CD4-positive, alpha-beta T cell treated with Interleukin-1 beta for 1 hour (primary cell): ENCODE measurements at places on chromosomes 13 and 19.

- no peak for DNase-seq
Observed at GRCh38 chr19:3513229-3514140, 7.4 kb downstream of the FZR1 start.

DNA sequence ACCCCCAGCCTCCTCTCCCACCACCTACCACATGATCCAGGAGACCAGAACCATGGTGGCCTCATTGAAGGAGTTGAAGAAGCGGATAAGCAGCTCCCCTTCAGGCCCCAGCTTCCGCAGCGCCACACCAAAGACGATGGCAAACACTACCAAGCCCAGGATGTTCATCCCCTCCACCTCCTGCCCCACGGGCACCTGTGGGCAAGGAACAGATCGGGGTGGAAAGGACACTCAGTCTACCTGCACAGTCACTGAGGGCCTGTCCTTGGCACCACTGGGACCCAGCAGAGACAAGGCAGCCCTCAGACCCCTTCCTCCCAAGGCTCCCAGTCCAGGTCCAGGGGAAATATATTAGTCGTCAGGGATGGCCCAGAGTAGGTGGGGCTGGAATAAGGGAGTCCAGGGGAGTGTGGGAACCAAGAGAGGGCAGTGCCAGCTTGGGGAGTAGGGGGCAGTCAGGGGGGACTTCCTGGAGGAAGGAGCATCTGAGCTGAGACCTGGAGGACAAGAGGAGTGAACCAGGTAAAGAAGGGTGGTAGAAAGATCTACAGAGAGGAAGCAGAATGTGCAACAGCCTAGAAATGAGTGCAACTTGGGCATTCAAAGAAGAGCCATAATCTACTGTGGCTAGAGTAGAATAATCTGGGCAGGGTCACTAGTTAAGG is 5.9 kb downstream of the SLC1A5 start:
- no peak for DNase-seq

DNA sequence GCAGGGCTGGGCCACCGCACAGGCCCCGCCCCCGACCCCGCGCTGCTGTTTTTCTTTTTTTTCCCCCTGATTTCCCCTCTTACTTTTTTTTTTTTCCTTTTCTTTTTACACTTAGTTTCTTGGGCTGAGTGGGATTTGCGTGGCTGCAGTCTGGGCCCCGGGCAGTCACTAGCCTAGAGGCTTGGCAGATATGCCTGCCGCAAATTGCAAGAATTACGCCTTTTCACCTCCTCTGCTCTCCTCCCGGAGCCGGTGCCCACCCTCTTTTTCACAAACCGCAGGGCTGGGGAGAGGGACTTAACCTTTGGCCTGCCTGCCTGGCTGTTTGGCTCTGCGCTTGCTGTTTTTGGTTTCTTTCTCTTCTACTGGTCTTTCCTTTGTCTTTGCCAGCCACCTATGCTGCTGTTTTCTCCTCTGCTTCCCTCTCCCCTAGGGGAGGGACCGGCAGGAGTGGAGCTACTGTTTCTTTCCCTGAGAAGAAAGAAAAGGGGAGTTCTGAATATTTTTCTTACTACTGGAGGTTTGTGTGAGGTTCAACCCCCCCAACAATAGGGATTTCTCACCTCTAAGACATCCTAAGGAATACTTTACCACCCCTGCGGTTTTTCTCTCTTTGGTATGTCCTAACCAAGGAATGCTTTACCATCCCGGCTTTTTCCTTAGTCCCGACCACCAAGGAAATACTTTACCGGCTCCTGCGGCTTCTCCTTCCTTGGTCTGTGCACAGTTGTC is 11.0 kb downstream of the ZNF552 start:
- no peak for DNase-seq

DNA sequence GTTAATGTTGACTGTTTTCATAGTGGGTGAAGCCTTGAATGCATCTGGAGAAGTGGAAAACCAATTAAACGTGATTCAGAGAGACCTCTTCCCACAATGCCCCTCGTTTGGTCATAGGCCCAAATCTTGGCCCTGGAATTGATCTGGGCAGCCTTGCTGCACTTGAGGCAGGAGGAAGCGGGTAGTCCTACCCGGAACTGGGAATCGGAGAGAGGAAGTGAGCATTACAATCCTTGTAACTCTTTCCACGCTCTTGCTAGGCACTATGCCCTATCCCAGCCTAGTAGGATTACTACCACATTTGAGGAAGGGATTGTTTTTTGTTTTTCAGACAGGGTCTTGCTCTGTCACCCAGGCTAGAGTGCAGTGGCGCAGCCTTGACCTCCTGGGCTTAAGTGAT is 3.6 kb downstream of the KCNK6 start:
- DNase-seq: no peak

GRCh38 chr13:59674616-59675015 is 489.1 kb downstream of the DIAPH3 start:
- no peak for DNase-seq

- DNase-seq: no peak
Observed at GRCh38 chr19:343941-344624, 513 bp downstream of the MIER2 start.

GRCh38 chr13:93249364-93250306 is 23.0 kb downstream of the GPC6 start:
- DNase-seq: no peak

- DNase-seq: no peak
Observed at GRCh38 chr13:93736081-93736480, 509.5 kb downstream of the GPC6 start.

DNA sequence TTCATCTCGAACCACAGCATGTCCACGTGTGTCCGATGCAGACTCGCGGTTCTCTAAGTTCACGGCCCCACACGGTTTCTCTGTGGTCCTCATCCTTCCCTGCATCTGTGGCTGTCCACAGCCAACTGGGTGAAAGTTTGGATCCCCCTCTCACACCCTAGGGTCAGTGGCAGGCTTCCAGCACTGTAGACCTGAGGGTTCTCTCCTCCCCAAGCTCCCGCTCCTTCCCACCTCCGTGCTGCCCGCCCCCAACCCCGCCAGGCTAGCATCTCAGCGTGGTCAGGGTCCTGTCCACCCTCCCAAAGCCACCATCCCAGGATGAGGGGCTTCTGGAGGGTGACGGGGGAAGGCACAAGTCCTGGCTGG is 3.0 kb downstream of the ANGPTL4 start:
- DNase-seq: no peak

DNA sequence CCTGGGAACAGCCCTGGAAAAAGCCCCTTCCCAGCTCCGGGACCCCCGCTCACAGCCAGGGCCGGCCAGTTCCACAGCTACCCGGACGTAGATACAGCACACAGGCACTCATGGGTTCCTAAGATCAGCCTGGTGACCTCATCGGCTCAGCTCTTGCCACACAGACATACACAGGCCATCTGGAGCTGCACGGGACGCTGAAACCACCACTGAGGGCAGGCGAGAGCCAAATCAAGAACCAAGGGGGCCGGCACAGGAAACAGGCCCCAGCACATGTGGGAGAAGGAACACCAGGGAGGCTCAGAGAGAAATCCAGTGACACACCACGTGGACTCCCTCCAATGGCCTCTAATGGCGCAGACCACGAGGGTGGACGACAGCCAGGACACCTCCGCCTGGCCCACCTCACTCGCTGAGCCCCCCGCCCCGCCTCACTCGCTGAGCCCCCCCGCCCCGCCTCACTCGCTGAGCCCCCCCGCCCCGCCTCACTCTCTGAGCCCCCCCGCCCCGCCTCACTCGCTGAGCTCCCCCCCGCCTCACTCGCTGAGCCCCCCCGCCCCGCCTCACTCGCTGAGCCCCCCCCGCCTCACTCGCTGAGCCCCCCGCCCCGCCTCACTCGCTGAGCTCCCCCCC is 69.7 kb upstream of the C13orf46 start:
- peak; percentile 52 for DNase-seq

GRCh38 chr13:38494445-38494844 is 144.8 kb downstream of the UFM1 start:
- DNase-seq: no peak

DNA sequence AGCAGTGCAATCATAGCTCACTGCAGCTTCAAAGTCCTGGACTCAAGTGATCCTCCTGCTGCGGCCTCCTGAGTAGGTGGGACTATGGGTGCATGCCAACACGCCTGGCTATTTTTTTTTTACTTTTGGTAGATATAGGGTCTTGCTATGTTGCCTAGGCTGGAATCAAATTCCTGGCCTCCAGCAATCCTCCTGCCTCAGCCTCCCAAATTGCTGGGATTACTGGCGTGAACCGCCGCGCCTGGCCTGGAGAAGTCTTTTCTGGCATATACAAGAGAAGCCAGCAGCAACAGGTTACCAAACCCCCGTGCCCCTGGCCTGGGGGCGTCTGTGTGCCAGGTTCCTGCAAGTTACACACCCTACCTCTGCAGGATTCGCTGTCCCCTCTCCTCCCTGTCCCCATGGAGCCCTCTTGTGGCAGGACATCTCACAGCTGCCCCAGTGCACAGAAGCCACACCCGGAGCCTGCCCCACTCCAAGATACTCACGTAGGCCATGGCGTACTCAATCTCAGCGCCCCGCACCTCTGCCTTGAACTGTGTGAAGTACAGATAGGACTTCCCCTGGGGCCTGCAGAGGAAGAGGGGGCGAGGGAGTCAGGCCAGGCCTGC is 9.9 kb downstream of the MYDGF start:
- no peak for DNase-seq

DNA sequence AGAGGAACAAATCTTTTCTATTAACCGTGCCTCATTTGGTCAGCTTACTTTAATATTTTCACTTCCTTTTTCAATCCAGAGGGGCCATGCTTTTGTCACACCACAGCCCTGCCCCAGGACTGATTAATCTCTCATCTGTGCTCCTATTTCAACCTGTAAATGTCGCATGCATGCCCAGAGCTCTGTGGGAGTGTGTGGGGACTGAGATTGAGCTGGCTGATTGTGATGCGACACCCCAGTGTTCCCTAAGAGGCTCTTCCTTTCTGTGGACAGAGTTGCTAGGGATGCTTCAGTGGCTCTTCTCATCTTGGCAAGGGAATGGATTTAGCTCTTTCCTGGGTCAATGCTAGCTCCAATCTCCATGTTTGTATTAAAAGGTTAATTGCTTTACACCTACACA is 249.6 kb downstream of the TDRD3 start:
- DNase-seq: no peak

DNA sequence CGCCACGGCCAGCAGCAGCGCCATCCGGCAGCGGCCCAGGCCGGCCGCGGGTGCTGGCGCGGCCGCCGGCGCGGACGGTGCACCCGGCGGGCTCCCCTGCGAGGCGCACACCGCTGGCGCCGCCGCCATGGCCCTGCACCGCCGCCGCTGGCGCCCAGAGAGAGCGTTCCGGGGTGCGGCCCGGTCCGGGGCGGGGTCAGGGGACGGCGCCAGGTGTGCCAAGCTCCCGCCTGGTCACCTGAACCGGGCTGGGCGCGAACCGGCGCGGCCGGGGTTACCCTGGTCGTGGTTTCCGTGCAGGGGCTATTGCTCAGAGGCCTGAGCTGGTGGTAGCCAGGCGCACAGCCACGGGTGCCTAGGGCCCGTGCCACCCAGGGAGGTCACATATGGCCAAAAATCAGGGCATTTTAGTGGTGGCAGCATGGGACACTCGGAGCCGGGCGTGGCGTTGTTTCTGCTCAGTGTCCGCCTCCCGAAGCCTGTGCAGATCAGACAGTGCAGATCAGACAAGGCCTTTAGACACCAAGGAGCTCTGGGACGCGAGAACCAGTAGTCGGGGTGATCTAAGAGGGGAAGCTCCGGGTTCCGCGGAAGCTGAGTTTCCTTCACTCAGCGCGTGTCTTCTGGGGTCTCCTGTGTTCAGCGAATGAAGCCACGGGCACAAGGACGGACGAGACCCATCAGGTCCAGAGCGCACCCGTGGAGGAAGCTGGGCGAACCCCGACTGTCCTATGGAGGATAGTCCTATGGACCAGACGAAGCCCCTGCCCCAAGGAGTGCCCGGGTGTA is at the start of gene TMEM238:
TSS of gene TMEM238 (minus strand) at position 162 of the 789 bp plus-strand sequence. CDS start at position 129, 33 bp downstream.
- DNase-seq: peak; percentile 18

- no peak for DNase-seq
Observed at GRCh38 chr13:71752775-71753513, 114.1 kb downstream of the DACH1 start.

- no peak for DNase-seq
Observed at GRCh38 chr19:36340786-36341372, 38.1 kb downstream of the ZFP14 start.

DNA sequence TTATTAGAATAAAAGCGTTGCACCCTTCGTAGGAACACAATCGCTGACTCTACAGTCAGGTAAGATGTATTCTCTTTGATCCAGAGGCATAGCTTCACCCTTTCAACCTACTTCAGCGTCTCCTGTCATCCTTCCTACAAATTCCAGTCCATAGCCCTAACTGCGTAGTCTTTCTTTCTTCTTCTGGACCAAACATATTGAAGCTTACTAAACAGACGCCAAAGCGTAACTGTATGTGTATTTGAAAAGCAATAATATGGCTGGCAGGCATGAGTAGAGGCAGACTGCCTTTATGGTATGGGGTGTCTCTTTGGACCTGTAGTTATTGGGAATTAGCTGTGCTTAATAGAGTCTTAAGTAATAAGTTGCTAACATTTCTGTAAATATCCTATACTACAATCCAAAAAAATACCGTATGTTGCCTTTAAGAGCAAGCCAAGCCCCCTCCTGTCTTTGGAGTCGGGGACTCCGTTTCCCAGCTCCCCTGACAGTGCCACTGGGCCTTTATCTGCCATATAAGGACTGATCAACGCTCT is 392 bp upstream of the ZNF548 start:
- no peak for DNase-seq

DNA sequence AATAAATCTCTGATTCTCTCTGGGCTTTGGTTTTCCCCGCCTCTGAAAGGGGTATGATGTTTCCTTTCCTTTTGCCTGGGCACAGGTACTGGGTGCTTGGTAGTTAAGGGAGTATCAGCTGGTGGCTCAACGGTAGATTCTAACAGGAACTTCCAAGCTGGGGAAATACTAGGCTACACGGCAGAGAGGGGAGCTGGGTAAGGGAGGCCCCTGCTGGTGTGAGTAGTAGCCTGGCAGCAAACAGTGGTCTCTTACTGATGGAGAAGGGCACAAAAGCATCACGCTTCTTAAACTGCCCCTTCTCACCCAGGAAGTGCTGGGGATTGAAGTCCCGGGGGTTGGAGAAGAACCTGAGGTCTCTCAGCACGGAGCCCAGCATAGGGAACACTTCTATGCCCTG is 26.9 kb upstream of the CYP2A7 start:
- DNase-seq: no peak

DNA sequence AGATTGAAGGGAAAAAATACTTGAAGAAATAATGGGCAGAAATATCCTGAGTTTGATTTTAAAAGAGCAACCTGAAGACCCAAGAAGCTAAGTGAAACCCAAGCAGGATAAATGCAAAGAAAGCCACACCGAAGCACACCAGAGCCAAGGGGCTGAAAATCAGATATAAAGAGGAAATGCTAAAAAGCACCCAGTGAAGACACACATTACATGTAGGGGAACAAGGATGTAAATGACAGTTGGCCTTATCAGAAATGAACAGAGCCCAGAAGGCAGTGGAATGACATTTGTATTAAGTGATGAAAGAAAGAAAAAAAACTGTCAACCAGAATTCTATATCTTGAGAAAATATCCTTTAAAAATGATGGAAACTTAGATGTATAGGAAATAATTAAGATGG is 139.1 kb downstream of the SLC7A1 start:
- no peak for DNase-seq

GRCh38 chr13:33258808-33259193 is 26.8 kb downstream of the STARD13 start:
- DNase-seq: no peak

- DNase-seq: no peak
Observed at GRCh38 chr13:91652404-91653301, 254.2 kb downstream of the GPC5 start.

- no peak for DNase-seq
Observed at GRCh38 chr13:63938851-63939250, 2523.2 kb upstream of the PCDH20 start.
